WERI-Rb-1 (cell line): ENCODE measurements at places on chromosomes 7 and 10.

- peak; percentile 36 for DNase-seq
Observed at GRCh38 chr7:100247152-100247757, 27.5 kb downstream of the PVRIG start.

DNA sequence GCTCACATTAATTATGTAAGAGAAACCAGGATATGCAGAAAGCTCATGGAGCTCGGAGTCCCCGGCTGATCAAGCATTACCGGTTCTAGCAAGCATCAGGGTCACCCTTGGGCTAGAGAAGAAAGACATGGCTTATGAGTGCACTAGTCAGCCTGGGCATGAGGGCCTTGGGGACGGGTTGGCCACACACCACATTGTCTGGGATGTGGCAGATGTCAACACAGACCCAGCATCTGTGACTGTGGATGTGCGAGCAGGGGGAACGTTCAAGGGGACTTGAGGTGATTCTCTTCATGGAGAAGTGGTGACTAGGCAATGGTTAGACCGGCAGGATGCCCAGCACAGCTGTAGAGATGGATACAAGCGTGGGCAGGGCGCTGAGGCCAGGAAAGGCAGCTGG lies 13.7 kb downstream of the ZMIZ2 start:
- DNase-seq, result no peak

DNA sequence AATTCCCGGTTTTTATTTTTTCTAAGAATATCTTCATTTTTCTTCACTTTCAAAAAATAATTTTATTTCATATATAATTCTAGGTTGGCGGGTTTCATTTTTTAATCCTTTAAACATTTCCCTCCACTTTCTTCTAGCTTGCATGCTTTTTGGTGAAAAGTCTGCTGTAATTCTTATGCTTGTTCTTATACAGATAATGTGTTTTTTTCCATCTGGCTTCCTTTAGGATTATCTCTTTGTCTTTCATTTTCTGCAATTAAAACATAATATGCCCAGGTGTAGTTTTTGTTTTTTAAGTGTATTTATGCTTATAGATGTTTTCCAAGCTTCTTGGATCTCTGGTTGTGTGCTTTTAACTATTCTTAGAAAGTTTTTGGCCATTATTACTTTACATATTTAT lies 341.3 kb upstream of the SEMA3C start:
- no peak for DNase-seq

DNA sequence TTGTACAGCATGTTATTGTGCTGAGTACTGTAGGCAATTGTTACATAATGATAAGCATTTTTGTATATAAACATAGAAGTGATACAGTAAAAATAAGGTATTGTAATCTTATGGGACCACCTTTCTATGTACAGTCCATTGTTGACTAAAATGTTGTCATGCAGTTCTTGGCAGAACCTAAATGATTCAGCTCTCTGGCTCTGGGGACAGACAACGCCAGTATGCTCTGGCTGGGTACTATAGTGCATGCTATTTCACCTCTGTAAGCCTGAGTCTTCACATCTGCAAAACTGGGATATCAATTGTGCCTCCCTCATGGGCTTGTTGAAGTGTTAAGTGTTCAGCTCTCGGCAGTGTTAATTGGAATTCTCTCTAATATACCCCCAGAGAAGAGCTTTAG lies 674.3 kb downstream of the INHBA start:
- DNase-seq, result no peak

- DNase-seq, result no peak
Observed at GRCh38 chr10:13681960-13682359, 95.2 kb downstream of the PRPF18 start.

- no peak for DNase-seq
Observed at GRCh38 chr7:2710286-2710655, 22.3 kb downstream of the AMZ1 start.

GRCh38 chr10:121036431-121036830 lies 185.3 kb downstream of the WDR11 start:
- DNase-seq, result no peak

DNA sequence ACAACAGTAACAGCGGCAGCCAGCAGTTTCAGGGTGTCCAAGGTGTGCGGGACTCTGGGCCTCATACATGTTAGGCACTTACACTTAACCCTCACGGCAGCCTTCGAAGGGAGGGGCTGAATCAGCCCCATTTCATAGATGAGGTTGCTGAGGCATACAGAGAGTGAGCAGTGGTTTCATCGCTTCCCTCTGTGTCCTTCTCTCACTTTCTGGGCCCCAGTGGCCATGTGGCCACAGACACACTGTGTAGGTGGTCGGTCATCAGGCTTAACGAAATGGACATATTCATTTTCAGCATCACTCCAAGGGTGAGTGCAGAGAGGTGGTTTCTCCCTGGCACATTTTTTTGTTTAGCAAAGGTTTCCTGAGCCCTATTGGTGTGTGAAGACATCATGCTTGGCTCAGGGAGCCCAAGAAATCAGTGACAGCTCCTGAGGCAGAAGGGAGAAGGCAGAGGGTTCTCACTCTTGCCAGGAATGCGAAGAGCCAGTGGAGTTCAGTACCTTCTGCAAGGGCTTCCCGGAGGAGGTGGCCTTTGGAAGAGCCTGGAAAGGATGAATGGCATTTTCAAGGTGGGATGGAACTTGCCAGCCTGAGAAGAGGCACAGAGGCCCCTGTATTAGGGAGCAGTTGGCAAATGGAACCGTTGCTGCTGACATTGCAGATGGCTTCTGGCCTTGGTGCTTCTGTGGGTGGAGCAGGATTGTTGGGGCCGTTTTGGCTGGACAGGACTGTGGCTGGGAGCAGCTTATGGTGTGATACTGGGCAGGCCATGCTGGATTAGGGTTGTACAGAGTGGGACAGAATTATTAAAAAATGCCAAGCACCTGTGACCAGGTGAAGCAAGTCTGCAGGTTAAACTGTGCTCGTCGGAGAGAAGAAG lies 61.7 kb upstream of the PPIF start:
- DNase-seq, result no peak

- no peak for DNase-seq
Observed at GRCh38 chr7:111558991-111559390, 3.3 kb downstream of the IMMP2L start.

GRCh38 chr7:94453898-94454297 lies 55.7 kb upstream of the CASD1 start:
- DNase-seq, result no peak

GRCh38 chr10:17453035-17453372 lies 1.4 kb downstream of the ST8SIA6 start:
- no peak for DNase-seq

DNA sequence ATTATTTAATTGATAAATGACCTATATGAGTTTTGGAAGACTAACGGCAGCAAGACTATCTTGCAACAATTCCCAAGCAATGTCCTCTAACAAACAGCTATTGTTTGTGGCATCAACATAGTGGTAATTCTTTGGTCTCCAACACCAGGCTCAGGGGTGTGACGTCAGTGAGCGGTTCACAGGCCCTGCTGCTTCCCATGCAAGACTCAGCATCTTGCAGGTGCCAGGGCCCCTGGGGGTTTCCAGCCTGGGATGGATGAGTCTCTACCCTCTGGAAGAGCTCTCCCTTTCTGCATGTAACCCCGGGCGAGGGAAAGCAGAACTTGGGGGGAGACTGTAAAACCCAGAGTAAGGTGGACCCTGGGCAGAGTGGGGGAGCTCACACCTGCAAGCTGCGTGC lies 164.7 kb downstream of the ACTR3B start:
- no peak for DNase-seq

GRCh38 chr7:1425292-1426136 lies 33.8 kb downstream of the MICALL2 start:
- peak; percentile 30 for DNase-seq

GRCh38 chr10:133134411-133135115 lies 25.5 kb upstream of the KNDC1 start:
- no peak for DNase-seq

DNA sequence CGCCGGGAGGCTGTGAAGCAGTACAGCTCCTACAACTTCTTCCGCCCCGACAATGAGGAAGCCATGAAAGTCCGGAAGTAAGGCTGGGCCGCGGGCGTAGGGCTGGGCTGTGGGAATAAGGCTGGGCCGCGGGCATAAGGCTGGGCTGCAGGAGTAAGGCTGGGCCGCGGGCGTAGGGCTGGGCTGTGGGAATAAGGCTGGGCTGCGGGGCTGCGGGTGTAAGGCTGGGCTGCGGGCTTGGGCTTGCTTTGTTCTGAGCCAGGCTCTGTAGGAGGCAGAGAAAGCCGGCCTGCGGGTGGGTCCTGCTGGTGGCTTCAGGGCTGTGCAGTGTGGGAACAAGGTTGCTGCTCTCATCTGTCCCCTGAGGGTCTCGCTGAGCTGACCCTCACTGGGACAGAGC lies 12.5 kb downstream of the PFKFB3 start:
- DNase-seq, result no peak

DNA sequence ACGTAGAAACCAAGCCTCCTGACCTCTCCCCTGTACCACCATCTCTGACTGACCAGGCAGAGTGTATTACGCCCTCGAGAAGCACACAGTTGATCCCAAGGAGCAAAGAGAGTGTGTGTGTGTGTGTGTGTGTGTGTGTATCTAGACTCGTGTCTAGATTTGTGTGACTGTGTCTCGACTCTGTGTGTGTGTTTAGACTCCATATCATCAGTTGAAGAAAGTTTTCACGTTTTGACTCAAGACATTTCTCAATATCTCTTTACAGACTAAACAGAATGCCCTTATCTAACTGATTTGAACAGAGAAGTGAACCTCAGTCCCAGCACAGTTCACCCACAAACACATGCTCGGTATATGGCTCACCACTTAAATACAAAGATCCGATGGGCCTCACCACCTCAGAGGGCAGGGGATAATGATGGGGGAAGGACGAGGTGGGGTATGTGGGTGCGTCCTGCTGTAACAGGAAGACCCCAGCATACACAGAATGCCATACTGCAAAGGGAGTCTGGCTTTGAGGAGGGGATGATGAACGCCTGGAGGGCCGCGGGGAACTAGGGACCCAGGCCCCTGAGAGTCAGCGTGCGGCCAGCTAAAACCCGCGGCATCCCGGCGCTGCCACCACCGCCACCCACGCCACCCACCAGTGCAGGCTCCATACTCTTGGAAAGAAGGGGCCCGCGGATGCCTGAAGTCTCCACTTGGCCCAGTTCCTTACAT lies 780 bp downstream of the ALDH18A1 start:
- DNase-seq, result no peak

- DNase-seq, result no peak
Observed at GRCh38 chr7:144908943-144909556, 73.2 kb upstream of the TPK1 start.

DNA sequence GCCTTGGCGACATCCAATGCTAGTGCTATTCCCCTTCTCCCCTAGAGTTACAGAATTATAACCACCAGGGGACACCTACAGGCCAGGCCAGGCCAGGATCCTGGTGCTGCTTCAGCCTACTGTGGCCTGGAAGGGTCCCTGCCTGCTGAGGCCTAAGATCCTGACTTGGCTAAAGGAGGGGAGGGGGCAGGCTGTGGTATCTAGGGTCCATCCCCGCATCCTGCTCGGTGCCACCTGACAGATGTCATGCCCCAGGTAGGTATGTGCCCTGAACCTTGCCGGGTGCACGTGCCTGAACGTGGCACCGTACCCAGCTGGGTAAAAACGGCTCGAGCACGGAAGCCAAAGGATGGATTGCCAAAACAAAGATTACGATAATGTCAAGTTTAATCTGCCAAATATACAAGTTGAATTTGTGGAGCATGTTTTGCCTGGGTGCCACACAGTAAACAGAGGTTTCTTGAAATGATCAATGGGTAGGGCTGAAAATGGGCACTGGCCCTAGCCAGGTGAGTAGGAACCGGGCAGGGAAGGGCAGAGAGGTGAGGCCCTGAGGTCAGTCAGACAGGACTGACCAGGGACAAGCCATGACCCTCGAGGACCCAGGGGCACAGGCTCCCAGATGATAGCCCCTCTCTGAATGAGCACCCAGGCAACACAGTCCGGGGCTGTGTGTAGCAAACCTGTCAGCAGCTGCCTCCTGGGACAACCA lies 12.6 kb downstream of the PDAP1 start:
- DNase-seq, result no peak

DNA sequence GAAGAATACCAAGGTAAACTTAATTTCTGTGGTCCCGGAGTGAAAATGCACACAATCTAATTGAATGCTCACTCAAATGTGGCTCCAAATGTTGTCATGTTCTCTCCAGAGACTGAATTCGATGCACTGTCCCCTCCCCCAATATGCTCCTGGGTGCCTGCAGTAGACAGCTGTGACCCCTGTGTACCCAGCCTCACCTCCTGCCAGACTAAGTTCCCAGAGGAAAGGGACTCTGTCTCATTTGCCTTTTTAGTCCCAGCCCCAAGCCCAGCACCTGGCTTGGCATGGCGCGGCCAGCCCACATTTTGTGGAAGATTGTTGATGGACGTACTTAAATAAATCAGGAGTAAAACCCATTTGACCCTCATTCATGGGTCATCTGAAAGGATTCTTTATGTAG lies 21.8 kb upstream of the FIGNL1 start:
- DNase-seq, result no peak

DNA sequence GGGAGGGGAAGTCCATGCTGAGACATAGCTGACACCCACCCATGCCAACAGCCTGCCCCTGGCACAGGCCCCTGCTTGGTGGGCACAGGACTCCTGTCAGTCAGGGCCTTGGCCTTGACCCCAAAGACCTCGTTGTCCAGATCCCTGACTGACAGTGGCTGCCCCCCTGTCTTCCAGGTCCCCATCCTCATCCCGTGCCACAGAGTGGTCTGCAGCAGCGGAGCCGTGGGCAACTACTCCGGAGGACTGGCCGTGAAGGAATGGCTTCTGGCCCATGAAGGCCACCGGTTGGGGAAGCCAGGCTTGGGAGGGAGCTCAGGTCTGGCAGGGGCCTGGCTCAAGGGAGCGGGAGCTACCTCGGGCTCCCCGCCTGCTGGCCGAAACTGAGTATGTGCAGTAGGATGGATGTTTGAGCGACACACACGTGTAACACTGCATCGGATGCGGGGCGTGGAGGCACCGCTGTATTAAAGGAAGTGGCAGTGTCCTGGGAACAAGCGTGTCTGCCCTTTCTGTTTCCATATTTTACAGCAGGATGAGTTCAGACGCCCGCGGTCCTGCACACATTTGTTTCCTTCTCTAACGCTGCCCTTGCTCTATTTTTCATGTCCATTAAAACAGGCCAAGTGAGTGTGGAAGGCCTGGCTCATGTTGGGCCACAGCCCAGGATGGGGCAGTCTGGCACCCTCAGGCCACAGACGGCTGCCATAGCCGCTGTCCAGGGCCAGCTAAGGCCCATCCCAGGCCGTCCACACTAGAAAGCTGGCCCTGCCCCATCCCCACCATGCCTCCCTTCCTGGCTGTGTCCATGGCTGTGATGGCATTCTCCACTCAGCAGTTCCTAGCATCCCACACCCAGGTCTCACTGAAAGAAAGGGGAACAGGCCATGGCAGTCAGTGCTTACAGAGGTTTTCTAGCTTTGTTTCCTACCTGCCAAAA lies 197.2 kb downstream of the EBF3 start:
- DNase-seq, result no peak

DNA sequence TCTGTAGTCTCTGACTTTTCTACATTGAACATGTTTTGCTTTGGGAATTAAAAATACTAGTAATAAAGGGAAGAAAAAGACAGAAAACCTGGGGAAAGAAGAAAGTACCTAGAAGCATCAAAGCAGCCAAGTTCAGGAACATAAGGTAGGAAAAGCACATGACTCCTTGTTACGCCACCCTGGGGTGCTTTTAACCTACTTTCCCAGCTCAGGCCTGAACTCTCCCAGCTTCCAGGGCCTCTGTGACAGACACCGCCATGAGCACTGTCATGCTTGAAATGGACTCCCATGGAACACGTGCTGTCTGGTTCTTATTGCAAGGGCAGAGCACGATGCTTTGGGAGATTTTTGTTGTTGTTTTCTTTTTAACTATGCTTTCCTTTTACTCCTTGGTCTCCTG lies 11.4 kb downstream of the ACTR1A start:
- no peak for DNase-seq

- DNase-seq, result no peak
Observed at GRCh38 chr7:51019191-51019844, 236.6 kb upstream of the GRB10 start.
